ENCODE measurements at places on chromosomes 6 and 20. TPM values are rescaled to one million over a fixed set of nuclear protein-coding genes. Genes with fewer than 3 reads are reported as not detected.

- H3K27me3 ChIP-seq = no peaks in the 10 kb centered on the region
- DNase-seq = no peak
- no peak overlapping the region for H3K4me3 ChIP-seq
- H3K27ac ChIP-seq = no peak overlapping the region
These were observed 260.0 kb upstream of the SUPT3H start for GRCh38 chr6:45637611-45638257.

DNA sequence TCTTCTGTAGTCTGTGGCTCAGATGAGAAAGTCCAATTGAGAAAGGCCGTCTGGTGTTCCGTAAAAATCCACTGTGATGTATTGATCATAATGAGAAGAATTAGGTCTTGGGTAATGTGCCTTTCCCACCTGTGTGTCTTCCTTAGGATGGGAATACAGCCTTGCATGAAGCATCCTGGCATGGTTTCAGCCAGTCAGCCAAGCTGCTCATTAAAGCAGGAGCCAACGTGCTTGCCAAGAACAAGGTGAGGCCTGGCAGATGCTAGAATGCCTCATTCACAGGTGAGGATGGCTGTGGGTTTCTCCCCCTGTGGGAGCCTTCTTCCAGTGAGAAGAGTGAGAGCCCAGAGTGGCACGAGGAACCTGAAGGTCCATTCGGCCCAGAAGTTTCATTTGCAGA, 32.7 kb downstream of the LYRM2 start:
- no peaks in the 10 kb centered on the region for H3K36me3 ChIP-seq
- H3K27me3 ChIP-seq = no peaks in the 10 kb centered on the region
- no peak for DNase-seq
- no peaks in the 10 kb centered on the region for H3K4me1 ChIP-seq
- H3K27ac ChIP-seq = no peak overlapping the region

DNA sequence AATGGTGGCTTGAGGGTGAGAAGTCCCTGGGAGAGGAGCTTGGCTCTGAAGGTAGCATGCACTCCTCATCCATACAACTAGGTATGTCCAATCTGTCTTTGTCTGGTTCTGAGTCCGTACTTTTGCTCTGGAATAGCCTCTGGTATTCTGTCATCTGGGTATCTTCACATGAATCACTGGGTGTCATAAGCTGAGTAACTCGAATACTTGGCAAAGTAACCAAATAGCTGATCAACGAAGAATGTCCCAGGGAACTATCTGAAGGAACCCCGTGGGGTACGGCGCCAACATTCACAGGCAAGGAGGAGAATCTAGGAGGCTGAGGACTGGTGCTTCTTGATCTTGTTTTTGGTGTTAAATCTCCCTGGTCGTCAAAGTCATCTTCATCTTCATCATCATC, 184.8 kb downstream of the HIVEP2 start:
- H3K36me3 ChIP-seq = peaks cover 19% of the 10 kb centered on the region
- H3K27me3 ChIP-seq = no peaks in the 10 kb centered on the region
- DNase-seq = peak; percentile 93
- H3K27ac ChIP-seq = peak overlapping the region; percentile 74

DNA sequence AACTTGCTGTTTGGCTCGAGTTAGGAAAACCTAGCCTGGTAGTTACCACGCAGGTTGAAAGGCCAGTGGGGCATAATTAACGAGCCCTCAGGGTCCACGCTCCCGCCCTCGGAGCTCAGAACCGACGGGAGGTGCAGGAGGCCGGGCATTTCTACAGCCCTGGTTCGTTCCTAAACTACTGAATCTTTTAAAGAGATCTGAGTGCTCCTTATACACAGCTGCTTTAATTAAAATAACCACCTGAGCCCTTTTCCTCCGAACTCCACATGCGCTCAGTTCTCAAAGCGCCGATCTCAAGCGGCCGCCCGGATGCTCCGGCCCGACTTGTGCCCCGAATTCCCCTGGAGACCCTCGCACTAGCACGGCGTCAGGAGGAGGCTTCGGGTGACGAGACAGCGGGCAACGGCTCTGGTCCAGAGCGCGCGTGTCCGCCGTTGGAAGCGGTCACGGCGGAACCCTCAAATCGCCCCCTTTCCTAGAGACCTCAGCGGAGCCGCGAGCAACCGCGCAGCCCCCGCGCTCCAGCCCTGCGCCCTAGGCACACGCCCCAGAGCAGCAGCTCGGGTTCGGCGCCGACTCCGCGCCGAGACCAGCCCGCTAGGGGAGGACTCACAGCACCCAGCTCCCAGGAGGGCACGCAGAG, 397 bp downstream of the WDR27 start:
- H3K27ac ChIP-seq = peak overlapping the region; percentile 84
- H3K4me1 ChIP-seq = peaks cover 35% of the 10 kb centered on the region
- H3K36me3 ChIP-seq = peaks cover 15% of the 10 kb centered on the region
- H3K27me3 ChIP-seq = no peaks in the 10 kb centered on the region
- H3K4me3 ChIP-seq = peak overlapping the region; percentile 93
- no peak for DNase-seq

- no peaks in the 10 kb centered on the region for H3K4me1 ChIP-seq
- no peak overlapping the region for H3K4me3 ChIP-seq
- H3K27me3 ChIP-seq = no peaks in the 10 kb centered on the region
- H3K36me3 ChIP-seq = peaks cover 25% of the 10 kb centered on the region
- H3K27ac ChIP-seq = no peak overlapping the region
These were observed 18.6 kb downstream of the MTG2 start for GRCh38 chr20:62201173-62202082.

GRCh38 chr6:110532431-110532830, 56.0 kb upstream of the SLC22A16 start:
- no peaks in the 10 kb centered on the region for H3K27me3 ChIP-seq
- DNase-seq = no peak
- peaks cover 61% of the 10 kb centered on the region for H3K4me1 ChIP-seq

DNA sequence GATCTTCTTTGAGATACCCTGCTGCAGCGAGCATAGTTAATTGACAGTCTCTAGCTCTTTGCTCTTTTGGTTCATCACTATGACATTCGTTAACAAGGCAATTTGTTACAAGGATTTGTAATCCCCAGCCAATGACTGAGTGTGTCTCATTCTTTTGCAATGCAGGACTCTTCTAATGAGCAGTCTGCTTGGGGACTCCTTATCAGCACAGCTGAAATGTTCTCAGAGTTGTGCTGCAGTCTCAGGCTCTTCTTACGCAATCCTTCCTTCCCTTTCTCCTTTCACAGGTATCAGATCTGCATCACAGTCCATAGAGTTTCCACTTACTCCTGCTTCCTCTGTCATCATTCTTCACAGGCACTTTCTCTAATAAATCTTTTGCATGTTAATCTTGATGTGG, 161.2 kb upstream of the OGFRL1 start:
- no peaks in the 10 kb centered on the region for H3K36me3 ChIP-seq
- no peak overlapping the region for H3K27ac ChIP-seq
- H3K4me3 ChIP-seq = no peak overlapping the region
- no peaks in the 10 kb centered on the region for H3K27me3 ChIP-seq
- DNase-seq = no peak
- no peaks in the 10 kb centered on the region for H3K4me1 ChIP-seq

DNA sequence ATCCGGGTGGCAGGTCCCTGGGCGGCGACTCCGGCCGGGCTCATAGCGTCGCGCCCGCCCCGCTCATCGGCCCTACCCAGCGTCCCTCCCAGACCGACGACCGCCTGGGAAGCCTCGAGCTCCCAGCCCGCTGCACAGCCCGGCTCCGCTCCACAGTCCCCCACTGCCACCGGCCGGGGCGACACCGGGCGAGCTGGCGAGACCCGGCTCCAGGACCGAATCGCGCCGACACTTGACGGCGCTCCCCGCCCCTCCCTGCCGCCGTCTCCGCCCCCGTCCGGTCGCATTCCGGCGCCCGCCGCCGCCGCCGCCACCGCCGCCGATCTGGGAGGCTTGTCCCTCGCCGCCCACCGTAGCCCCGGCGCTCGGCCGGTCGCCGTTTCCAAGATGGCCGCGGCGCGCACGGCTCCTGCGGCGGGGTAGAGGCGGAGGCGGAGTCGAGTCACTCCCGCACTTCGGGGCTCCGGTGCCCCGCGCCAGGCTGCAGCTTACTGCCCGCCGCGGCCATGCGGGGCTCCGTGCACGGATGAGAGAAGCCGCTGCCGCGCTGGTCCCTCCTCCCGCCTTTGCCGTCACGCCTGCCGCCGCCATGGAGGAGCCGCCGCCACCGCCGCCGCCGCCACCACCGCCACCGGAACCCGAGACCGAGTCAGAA, at the start of gene MAP3K4:
TSS of gene MAP3K4 (plus strand) at position 364 of the 655 bp plus-strand sequence. CDS start at position 527, 163 bp downstream.
- peak; percentile 90 for DNase-seq
- H3K36me3 ChIP-seq = no peaks in the 10 kb centered on the region
- H3K4me3 ChIP-seq = peak within 1 kb of the TSS; percentile 85
- H3K4me1 ChIP-seq = peaks cover 21% of the 10 kb centered on the region

GRCh38 chr6:168018664-168019063, 21.2 kb downstream of the KIF25 start:
- DNase-seq = no peak
- H3K4me1 ChIP-seq = no peaks in the 10 kb centered on the region
- no peak overlapping the region for H3K4me3 ChIP-seq
- H3K27ac ChIP-seq = no peak overlapping the region
- H3K27me3 ChIP-seq = peaks cover 27% of the 10 kb centered on the region
- no peaks in the 10 kb centered on the region for H3K36me3 ChIP-seq

DNA sequence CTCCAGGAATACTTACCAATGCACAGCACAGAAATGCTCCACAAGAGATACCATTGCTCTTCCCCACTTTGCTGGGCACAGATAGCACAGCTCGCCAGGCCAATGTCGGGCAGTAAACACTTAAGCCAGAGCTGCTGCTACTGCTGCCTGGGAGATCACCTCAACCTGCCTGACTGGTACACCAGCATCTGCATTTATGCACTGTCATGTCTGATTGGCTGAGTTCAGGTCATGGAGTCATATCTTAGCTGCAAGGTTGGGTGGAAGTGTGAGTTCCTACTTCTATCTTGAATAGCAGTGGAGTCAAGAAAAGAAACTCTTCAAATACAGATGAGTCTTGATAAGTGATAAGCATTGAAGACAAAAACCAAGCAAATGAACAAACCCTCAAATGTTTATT, 10.9 kb upstream of the ADGRF4 start:
- no peaks in the 10 kb centered on the region for H3K36me3 ChIP-seq
- H3K27ac ChIP-seq = no peak overlapping the region
- H3K4me1 ChIP-seq = no peaks in the 10 kb centered on the region
- H3K27me3 ChIP-seq = no peaks in the 10 kb centered on the region
- DNase-seq = no peak

DNA sequence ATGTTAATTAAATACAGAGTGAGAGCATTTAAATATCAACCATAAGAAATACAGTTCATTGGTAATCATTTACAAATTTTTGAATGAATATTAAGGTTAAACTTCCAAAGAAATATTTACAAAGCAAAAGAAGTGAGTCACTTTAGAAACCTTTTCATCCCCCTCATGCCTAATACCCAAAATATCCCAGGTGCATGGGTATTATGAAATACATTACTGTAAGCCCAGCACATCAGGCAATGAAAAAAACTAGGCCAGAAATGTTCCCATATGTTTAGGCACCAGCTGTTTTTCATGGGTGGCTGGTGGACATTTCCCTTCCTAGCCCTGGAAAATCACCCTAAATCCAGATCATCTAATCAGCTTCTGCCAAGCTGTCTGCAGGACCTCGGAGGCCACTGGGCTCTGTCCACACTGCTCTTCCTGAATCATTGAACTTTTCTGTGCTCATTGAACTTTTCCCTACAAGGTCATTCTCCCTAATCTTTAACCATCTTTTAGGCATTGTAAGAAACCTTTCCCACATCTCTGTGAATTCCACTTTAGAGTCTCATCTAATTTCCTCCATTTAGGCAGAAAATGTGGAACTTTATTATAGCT, 145.3 kb upstream of the STXBP5 start:
- peak; percentile 6 for DNase-seq
- H3K36me3 ChIP-seq = no peaks in the 10 kb centered on the region

DNA sequence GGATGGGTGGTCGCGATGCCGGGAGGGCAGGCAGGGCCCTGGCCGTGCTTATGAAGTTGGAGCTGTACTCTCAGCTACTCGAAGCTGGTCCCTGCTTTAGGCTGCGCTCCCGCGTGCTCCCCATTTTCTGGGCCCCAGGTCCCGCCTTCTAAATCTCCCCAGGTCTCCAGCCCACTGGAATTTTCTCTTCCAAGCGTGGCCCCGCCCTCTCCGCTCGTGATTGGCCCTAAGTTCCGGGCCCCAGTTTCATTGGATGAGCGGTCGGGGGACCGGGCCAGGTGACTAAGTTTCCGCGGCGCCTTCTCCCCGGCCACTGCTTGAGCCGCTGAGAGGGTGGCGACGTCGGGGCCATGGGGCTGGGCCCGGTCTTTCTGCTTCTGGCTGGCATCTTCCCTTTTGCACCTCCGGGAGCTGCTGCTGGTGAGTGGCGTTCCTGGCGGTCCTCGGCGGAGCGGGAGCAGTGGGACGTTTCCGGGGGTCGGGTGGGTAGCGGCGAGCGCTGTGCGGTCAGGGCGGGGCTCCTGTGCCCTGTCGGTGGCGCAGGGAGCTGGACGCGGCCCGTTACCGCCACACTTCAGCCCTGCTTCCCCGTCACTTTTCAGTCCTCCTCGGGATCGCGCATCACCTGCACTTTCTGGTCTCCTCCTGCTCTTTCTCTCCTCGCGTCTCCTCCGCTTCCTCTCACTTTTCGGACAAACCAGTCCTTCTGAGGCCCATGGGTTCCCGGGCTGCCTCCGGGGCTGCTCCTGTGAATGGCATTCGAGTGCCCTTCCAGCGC, at the start of gene MICA:
TSS of gene MICA (plus strand) at position 313 of the 778 bp plus-strand sequence. CDS start at position 351, 38 bp downstream.
- H3K4me3 ChIP-seq = peak within 1 kb of the TSS; percentile 92
- H3K4me1 ChIP-seq = peaks cover 44% of the 10 kb centered on the region

DNA sequence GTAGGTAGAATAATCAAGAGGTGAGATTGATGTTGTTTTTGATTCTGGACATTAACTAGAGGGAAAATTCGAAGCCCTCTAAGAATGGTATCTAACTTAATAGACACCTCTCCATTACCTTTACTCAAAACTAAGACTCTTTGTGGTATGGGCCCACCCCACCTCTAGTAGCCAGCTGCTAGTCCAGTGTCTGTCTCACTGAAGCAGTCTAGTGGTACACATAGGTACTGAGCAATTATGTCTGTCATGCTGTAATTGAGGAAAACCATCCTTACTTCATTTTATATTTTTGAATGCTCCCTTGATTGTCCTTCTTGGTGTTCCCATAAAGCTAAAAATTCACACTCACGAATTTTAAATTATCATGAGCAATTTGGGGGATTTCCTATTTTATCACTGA, 290.7 kb downstream of the ARHGAP18 start:
- DNase-seq = no peak
- H3K4me1 ChIP-seq = no peaks in the 10 kb centered on the region
- H3K27ac ChIP-seq = no peak overlapping the region

- no peak overlapping the region for H3K4me3 ChIP-seq
- H3K27me3 ChIP-seq = peaks cover 19% of the 10 kb centered on the region
- H3K27ac ChIP-seq = no peak overlapping the region
- DNase-seq = no peak
- H3K36me3 ChIP-seq = no peaks in the 10 kb centered on the region
These were observed 37.3 kb upstream of the NXT1 start for GRCh38 chr20:23313271-23313670.

PI3 gene
- 1.5 TPM for total RNA-seq

PGC gene
- total RNA-seq = not detected

MAN1A1 gene
- 33.4 TPM for total RNA-seq

MAP7 gene
- total RNA-seq = 1.9 TPM

AKAP7 gene
- 11.5 TPM for total RNA-seq
